ENCODE measurements at places on chromosomes 7 and 10.

DNA sequence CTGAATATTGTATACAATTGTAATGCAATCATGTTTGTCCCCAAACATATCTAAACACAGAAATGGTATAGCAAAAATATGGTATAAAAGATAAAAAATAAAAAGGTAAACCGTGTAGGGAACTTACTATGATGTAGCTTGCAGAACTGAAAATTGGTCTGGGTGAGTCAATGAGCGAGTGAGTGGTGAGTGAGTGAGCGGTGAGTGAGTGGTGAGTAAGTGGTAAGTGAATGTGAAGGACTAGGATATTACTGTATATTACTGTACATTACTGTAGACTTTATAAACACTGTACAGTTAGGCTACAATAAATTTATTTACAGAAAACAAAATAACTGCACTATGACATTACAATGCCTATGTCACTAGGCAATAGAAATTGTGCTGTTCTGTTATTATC, 1163.2 kb upstream of the SORCS1 start:
- DNase-seq, result no peak

DNA sequence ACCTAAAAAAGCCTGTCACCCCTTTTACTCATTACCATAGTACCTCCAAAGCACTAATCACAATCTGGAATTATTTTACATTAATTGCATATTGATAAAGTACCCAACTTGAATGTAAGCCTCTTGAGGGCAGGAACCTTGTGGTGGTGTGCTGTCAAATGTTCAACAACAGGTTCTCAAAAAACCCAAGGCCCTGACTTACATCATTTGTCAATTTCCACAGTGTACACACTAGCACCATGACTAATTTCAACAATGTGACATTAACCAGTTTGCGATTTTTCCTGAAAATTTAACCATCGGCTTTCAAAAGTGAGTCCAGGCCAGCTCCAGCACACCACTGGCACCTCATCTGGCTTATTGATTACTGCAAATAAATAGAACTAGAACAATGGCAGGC, 87.5 kb downstream of the SVOPL start:
- no peak for DNase-seq

GRCh38 chr10:123556049-123556448, 110.1 kb upstream of the GPR26 start:
- DNase-seq, result no peak

GRCh38 chr7:15305002-15305600, 256.7 kb downstream of the AGMO start:
- no peak for DNase-seq
